NCI-H345 (cell line): ENCODE measurements at places on chromosomes 16 and 17.
A peak's percentile ranks its signal among the peaks of the same experiment; 100 is the strongest.

DNA sequence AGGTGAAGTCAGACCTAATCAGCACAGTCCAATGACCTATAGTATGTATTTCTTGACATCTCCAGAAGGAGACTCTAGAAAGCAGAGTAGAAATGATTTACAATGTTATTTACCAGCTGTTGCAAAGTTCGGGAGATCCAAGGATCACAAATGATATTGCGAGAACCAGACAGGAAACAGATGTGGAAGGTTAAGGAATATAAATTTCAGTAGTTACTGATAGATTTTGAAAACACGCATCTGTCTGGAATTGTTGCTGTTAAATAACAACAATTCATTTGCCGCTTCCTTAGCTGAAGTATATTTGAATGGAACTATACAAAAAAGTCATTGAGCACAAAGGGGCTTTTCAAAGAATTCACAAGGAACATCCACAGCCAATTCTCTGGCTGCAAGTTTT, 72.0 kb downstream of the STXBP4 start:
- no peak for DNase-seq

GRCh38 chr17:58351182-58351581, 819 bp downstream of the SUPT4H1 start:
- DNase-seq = no peak

- no peak for DNase-seq
Observed at GRCh38 chr17:81703747-81704654, 834 bp downstream of the MRPL12 start.

DNA sequence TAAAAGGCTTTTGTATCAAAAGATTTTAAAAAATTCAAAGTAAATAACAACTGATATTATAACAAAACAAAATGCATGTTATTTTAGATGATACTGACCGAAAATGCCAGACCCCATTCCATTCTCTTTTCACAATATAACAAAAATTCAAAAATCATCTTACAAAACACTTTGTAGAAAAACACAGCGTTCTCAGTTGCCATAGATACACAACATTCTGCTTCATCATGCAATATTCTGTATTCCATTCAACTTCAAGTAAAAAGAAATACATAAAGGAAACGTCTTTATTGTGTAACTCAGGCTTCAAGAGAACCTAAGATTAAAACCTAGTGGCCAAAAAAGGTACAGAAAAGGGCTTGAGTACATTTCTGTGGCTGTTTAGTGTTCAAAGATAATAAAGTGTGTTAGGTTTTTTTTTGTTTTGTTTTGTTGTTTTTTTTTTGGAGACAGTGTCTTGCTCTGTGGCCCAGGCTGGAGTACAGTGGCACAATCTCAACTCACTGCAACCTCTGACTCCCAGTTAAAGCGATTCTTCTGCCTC, 250.5 kb downstream of the CEP112 start:
- no peak for DNase-seq

- no peak for DNase-seq
Observed at GRCh38 chr17:37787055-37787757, 42.3 kb upstream of the HNF1B start.

- no peak for DNase-seq
Observed at GRCh38 chr16:89523680-89524344, 15.6 kb downstream of the SPG7 start.

- DNase-seq = no peak
Observed at GRCh38 chr17:66420961-66421371, 118.6 kb downstream of the PRKCA start.

- DNase-seq = no peak
Observed at GRCh38 chr16:64586781-64587180, 535.1 kb downstream of the CDH11 start.

GRCh38 chr17:67891481-67892119, 66.3 kb downstream of the BPTF start:
- DNase-seq = no peak

DNA sequence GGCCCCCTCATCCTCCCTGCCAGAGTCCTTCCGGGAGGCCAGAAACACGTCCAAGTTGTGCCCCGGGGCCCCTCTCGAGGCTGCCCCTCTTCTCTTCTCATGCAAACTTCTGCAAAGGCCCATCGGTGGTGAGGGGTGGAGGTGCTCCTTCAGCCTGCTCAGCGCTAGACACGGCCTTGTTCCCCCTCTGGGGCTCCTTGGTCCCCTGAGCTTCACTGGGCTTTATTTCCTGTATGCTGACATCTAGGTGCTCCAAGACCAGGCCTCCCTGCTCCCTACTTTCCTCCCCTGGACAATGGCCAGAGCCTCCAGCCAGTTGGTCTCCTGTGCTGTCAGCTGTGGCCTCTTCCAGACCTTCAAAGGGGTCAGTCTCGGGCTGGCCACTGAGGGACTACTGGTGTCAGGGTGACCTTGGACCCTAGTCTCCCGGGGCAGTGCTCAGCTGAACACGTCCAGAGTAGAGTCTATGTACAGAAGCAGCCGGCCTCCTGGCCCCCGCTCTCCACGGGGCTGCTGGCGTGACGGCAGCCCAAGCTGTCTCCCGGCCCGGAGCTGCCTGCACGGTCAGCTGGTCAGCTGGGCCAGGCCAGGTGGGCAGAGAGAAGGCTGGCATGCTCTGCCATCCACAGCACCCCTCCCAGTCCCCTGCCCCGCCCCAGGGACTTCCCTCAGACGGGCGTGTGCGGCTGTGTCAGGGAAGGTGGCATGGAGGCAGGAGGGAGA, 1.7 kb upstream of the PRR35 start:
- DNase-seq = no peak

DNA sequence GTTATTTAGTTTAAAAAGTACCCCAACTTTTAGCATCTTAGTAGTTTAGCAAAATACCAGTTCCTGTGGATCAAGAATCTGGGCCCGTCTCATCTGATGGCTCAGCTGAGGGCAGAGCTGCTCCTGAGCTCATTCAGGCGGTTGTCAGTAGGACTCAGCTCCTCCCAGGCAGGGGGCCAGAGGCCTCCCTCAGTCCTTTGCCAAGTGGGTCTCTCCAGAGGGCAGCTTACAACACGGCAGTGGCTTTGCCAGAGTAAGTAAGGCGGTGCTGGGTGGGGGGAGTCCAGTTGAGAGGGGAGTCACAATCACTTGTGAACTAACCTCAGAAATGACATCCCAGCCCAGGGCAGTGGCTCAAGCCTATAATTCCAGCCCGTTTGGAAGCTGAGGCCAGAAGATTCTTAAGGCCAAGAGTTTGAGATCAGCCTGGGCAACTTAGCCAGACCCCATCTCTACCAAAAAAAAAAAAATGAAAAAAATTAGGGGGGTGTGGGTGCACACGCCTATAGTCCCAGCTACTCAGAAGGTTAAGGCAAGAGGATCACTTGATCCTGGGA, 81.5 kb upstream of the MED9 start:
- no peak for DNase-seq

DNA sequence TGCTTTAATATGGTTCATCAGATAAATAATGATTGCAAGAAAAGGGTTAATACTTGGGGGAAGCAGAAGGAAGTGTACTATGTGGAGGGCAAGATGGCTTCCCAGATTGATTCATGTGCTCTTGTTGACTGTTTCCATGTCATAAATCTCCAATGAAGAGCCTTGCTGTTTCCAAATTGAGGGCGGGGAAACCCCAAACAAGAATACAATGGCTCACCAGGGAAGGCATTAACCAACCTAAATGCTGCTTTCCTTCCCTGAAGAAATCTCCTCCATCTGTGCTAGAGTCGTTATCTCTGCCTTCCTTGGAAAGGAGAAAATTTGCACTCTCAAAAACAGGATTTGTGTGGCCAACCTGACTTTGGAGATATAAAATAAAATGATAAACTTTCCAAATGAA, 28.0 kb upstream of the CDH13 start:
- DNase-seq = no peak

GRCh38 chr17:45170280-45170930, 8.7 kb downstream of the HEXIM2 start:
- no peak for DNase-seq

DNA sequence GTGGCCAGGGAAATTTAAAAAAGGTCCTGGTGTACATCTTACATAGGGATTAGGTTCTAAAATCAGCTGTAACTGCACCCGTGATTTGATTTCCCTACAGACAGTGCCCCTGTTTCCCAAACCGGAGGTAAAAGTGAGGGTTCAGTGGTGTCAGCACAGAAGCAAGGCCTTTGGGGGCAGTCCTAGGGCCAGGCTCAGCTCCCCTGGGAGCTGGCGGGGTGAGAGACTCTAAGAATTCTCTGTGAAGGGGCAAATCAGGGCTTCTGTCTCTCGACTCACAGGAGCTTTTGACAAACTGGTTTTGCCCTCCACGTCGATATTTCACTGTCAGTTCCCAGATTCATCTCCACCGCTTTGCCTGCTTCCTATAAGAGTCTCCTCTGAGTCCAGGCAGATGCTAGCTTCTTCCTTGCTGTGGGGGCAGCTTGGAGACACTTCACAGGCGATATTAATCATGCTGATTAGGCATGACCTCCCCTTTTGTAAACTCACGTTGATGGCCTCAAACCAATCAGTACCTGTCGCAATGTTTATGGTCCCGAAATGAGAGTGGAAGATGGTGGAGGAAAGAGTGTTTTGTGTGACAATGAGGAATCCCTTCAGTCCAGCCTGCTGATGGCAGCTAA, 234.2 kb upstream of the TOX3 start:
- DNase-seq = no peak

GRCh38 chr16:73237601-73238000, 189.7 kb upstream of the ZFHX3 start:
- DNase-seq = no peak

DNA sequence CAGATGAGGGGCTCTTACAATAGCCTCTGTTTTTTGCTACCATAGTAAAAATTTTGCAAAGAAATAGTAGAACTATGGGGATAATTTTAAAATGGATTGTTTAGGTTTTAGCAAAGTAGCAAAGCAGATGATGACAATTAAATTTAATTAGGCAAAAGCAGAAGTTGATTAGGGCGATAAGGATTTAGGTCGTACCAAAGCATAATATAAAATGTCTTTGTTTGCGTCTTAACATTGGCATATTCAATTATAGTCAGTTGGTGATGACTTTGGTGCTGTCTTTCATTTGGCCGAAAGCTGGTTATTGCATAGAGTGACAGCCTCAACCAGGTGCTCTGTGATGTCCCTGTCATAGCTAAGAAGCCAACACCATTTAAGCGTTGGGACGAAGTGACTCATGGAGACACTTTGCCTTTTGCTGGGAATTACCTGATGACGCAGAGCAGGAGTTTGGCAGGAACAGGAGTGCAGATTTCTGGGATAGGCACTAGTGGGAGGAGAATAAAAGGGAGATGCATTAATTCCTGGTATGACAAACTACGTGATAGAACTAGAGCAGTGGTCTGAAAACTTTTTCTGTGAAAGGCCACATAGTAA, 38.3 kb downstream of the MAP2K6 start:
- no peak for DNase-seq

- DNase-seq = no peak
Observed at GRCh38 chr16:65314627-65315008, 192.8 kb upstream of the CDH11 start.

DNA sequence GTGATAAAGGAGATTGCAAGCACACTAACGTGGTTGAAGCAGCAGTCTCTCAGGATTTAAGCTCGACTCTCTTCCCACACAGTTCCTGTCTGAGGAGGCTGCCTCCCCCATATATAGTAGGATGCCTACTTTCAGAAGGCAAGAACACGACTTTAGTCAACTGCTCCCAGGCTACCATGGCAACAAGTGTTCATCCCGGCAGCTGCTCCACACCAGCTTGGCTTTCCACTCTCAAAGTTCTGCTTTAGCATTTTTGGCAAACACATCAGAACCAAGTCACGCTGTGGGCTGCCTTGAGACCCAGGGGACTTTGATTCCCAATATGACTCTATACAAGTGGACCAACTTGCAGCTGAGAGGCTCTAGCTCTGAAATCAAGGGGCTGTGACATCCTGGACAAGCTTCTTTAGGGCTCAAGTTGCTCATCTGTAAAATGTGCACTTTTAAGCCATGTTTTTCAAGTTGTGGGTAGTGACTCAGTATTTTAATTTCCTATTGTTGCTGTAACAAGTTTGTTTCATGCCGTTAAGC, 16.5 kb downstream of the ZP2 start:
- DNase-seq = no peak

DNA sequence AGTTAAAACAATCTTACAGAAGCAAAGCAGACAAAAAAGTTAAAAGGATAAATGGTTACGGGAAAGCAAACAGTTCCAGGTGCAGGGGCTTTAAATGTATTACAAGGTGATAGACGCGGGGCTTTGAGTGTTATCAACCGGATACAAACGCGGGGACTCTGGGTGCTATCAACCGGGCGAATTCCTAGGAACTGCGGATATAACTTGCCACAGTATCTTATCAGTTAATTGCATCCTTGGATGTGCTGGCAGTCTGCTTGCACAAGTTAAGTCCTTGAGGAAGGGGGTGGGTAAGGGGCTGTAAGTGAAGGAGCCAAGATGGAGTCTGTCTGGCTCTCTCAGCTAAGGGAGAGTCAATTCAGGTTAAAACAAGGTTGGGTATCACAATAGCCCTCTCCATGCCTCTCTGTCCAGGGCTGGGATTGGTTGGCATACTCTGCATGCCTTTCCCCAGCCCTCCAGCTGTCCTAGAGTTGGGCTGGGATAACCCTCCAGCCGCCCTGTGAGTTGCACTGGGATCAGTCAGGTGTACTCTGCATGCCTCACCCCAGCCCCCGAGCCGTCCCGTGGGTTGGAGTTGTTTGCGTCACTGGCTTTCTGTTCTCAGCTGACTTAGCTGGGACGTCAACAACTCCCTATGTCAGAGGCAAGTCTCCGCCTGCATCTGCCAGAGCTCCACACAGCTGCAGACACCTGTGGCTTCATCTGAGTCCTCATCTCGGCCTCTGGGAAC, 40.9 kb downstream of the TMEM235 start:
- peak; percentile 30 for DNase-seq

- DNase-seq = no peak
Observed at GRCh38 chr16:2749476-2749875, 3.0 kb upstream of the SRRM2 start.

DNA sequence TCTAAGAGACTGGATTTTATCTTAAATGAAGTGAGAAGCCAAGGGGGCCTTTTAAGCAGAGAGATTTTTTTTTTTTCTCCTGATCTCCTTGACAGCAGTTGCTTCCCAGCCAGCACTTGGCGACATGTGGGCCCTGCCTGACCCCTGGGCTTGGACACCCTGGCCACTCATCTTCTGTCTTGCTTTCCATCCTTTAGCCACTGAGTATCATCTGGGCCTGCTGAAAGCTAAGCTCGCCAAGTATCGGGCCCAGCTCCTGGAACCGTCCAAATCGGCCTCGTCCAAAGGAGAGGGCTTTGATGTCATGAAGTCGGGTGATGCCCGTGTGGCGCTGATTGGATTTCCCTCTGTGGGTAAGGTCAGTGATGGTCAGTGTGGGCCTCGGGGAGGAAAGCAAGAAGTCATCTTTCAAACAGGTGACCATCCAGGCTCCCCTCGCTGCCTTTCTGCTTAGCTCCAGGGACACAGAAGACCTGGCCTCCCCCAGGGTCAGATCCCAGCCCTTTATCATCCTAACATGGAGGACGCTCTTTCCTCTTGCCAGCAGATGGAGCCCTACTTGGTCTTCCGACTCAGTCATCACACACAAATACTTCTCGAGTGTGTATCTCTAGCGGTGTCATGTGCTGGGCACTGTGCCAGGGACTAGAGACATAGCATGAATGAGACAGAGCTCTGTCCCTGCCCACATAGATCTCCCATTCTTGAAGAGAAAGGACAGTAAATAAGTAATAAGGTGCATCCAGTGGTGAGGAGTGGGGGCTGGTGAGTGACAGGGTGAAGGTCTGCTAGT, 6.1 kb downstream of the DRG2 start:
- DNase-seq = peak; percentile 5

GRCh38 chr16:76532188-76532973, 255.2 kb downstream of the CNTNAP4 start:
- DNase-seq = no peak
